Activated T-helper 2 cell treated with anti-CD3 and anti-CD28 coated beads, Interferon-gamma antibody, Interleukin-2, Interleukin-4, amounts not matched to agents 10 μg/mL and 5 μg/mL and 100 μg/mL, durations not matched to agents 14 hours and 24 hours and 36 hours (primary cell): ENCODE measurements at places on chromosomes 12 and 14. TPM values are rescaled to one million over a fixed set of nuclear protein-coding genes. Genes with fewer than 3 reads are reported as not detected.

The AQP2 gene
- not detected in 2 replicates for total RNA-seq

The PTCSC3 gene
- not detected in 2 replicates for total RNA-seq

DNA sequence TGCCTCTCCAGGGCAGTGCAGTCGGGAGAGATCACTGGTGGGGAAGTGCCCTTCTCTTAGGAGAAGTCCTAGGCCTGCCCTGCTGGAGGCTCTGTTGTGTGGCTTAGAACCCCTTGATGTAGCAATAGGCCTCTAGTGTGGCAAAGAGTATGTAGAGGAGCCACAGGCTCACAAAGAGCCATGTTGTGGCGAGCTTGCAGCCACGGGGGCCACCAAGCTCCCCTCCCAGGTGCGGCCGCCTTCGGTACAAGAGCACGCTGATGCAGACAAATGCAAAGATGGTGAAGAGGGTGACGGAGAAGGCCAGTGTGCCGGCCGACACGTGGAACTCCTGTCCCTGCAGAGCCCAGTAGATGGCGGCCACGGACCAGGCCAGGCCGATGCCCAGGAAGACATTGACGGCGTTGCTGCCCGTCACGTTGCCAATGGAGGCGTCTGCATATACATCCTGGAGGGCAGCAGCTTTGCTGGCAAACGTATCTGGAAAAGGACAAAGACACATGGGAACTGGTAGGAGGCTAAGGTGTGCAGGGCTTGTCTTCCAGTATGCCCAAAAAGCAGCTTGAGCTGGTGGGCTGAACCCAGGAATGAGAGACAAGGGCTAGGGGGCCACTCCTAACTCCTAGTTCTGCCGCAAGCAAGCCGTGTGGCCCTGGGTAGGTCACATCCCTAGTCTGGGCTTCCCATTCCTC is 142.8 kb downstream of the SLC8A3 start:
- DNase-seq: no peak

- DNase-seq: no peak
Measured at GRCh38 chr14:100982353-100982752, 78.8 kb upstream of the RTL1 start.

DNA sequence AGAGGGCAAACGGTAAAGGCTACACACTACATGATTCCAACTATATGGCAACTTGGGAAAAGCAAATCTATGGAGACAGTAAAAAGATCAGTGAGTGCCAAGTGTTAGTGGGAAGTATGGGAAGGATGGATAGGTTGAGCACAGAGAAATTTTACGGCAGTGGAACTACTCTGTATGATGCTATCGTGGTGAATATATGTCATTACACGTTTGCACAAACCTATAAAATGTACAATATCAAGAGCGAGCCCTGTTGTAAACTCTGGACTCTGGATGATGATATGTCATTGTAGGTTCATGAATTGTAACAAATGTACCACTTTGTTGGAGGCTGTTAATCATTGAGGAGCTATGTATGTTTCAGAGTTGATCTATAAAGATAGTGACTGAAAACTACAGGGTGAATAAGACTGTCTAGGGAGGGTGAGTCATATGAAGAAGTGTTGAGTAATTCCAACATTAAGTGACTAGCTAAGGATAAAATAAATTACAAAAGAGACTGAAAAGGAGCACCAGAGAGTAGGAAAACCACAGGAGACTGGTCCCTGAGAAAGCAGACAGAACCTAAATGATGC is 349.2 kb upstream of the LMO3 start:
- no peak for DNase-seq

DNA sequence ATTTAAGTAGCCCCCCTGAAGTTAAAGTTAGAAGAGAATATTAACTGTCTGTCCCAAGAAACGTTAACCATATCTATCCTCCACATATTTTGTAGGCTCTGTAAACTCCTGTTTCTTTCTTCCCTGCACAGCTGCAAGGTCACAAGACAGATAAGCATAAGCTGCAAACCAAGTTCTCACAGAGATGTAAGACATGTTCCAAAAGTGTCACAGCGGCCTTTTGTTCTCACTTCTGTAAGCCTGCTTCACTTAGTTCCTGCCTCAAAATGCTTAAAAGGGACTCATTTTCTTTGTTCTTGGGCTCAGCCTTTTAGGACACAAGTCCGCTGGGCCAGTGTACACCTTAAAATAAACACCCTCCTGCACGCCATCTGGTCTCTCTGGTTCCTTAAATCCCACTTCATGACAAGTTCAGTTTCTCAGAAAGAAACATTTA is 3.2 kb downstream of the RNASE1 start:
- no peak for DNase-seq

DNA sequence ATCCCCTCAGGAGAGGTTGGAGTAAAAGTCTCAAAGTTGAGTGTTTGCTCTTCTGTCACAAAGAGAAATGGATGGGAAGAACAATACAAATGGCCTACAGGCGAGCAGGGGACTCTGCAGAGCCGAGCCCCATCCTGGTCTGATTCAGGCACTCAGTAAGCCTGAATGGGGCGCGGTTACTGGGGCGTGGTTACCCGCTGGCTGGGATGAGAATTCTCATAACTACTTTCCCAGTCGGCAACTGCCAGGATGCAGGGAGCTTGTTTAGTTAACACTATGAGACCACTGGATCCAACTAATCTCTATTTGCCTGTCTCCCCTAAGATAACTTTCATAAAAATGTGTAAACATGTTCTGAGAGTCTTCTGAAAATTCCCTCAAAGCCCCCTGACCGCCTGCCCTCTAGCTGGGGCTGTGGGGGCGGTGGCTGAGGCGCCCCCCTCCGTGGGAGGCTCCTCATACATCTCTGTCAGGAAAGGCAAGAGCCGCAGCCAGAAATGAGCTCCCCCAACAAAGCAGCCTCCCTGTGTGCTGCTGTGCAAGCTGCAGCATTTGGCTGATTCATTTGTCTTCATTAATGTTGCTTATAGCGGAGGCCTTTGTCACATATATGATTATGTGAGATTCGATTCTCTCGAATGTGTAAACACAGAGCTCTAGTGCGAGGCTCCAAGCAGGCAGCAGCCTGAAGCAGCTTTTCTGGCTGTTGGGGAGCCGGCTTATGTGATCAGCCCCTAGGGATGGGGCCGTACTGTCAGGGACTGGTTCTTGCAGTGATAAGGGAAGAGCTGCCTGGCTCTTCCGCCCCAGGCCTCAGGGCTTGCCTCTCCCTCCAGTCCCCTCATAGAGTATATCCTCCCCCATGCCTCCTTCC is 126.1 kb upstream of the ARHGAP5 start:
- DNase-seq: no peak

The HVCN1 gene
- 9.7 TPM in 2 replicates for total RNA-seq

The PMEL gene
- 0.32 and 0.37 TPM in 2 replicates for total RNA-seq

DNA sequence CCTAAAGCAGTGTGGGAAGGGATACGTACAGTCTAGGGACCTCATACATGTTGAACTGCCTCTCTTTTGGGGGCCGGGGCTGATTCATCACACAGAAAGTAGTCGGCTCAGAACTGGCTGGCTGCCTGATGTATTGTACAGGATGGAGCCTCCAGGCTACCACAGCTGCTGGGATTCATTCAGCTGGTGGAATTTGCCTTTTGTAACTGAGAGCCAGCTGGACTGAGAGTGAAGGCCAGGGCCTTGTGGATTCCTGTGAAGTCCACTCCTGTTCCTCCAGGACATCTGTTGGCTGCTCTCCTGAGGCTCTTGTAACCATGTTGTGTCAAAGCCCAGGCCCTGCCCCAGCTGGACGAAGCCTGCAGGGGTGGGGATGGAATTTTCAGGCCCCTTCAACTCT is 116.3 kb upstream of the PRICKLE1 start:
- DNase-seq: no peak

The ACVR1B gene
- 2.4 and 2.5 TPM in 2 replicates for total RNA-seq

DNA sequence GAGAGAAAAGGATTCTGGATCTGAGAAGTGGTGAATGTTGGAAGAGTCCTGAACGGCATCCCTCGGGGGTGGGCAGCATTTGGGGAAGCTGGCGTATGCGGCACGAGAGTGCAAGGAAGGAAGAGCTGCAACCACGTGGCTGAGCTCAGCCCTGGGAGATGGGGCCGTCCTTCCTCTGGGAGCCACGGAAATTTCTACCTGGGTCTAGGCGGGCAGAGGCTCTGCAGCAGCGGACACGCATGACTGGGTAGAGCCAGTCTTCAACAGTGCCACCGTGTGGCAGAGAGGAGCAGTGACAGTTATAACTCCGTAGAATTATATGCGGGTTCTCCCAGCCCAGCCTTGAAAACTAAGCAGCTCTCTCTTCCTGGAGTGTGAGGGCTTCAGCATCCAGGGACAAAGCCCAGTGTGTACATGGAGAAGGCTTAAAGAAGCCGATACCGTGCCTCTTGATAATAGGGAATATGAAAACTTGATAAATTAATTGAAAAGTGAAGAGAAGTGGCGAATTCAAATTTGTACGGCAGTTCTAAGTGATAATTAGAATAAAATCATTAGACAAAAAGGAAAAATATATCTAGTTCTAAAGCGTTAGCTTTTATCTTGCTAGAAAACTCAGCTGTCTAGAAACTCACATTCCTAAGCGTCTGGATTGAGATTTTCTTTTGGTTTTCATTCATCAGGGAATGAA is 82.9 kb upstream of the STXBP6 start:
- DNase-seq: peak; percentile 27

GRCh38 chr14:30445852-30446251 is 113.1 kb upstream of the G2E3 start:
- DNase-seq: no peak

- no peak for DNase-seq
Measured at GRCh38 chr14:99563749-99564129, 40.3 kb downstream of the CCDC85C start.

The HSPB8 gene
- total RNA-seq: not detected in 2 replicates

GRCh38 chr14:104841730-104842129 is 23.3 kb upstream of the CEP170B start:
- DNase-seq: no peak

DNA sequence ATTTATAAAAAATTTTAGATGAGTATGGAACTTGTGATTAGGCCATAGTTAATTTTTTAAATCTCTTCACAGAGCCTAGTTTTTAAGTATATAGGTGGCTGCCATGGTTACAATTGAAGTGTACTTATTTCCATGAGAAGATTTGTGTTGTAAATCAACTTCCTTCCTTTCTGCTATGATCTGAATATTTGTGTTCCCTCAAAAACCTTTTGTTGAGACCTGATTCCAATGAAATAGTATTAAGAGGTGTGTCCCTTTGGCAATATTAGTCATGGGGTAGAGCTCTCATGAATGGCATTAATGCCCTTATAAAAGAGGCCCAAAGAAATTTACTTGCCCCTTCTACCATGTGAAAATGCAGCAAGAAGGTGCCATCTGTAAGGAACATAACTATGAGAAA is 28.8 kb downstream of the ETNK1 start:
- no peak for DNase-seq

DNA sequence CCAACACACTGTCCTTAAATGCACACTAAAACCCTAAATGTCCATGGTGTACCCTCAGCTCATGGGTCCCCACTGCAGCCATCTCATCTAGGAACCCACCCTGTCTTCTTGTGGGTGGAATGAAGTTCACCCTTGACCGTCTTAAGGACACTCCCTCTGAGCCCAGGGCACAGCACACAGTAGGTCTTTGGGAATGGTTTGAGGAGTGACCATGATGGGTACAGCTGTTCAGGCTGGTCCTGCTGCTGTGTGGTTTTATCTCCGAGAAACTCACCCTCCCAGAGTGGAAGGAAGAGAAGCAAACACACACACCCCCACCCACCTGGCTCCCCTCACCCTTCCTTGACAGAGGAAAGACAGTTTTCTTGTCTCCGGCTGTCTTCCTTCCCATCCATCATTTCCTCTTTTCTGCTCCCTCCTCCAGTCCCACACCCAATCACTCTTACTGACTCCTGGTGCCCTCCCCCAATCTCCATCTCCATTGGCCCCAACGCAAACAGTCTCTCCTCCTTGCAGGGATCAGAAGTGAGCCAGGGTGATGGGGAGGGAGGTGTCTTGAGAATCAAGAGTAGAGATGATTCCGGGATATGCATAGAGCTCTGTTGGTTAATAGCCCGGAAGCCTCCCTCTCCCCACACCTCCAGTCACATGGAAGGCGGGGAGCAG is 105.9 kb upstream of the LHX5 start:
- no peak for DNase-seq

GRCh38 chr12:59472273-59472672 is 123.6 kb upstream of the SLC16A7 start:
- DNase-seq: no peak

The CCDC196 gene
- not detected in 2 replicates for total RNA-seq

The KRT74 gene
- total RNA-seq: not detected in 2 replicates

DNA sequence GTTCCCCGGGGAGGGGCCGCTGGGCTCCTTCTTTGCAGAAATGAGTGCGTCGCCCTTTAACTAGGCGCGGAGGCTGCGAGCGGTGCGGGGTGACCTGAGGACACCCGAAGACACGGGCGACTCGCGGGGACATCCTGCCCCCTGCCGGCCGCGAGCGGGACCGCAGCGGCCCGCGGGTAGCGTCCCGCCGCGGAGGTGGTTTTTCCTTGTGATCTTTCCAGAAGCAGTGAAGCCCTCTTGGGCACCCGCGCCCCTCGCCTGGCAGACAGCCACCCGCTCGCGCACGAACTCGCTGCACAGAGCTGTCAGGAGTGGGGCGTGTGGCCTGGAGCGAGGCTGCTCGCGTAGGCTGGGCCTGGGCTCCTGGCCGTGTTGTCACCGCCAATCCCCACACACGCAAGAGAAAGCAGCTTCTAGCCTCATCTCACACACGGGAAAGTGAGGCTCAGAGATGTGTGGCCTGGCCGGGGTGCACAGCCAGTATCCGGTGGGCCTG is 67.2 kb downstream of the DIO3 start:
- peak; percentile 58 for DNase-seq

The NRDE2 gene
- 23.2 and 25.4 TPM in 2 replicates for total RNA-seq

DNA sequence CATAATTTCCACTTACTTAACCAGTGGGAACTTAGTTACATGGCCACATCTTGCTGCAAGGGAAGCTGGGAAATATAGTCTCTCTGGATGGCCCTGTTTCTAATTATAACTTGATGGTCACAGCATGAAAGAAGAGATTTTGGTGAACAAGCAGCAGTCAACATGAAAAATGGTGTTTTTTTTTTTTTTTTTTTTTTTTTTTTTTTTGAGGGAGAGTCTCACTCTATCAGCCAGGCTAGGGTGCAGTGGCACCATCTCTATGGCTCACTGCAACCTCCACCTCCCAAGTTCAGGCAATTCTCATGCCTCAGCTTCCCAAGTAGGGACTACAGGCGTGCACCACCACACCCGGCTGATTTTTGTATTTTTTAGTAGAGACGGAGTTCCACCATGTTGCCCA is 10.8 kb downstream of the SRGAP1 start:
- no peak for DNase-seq

The PHLDA1 gene
- 43.2 and 44.2 TPM in 2 replicates for total RNA-seq
